MV-4-11 (cell line): ENCODE measurements at places on chromosomes 4 and X.

GRCh38 chr4:103422467-103423219 lies 224.5 kb upstream of the CENPE start:
- DNase-seq = no peak

GRCh38 chrX:152638443-152638904 lies 779 bp downstream of the GABRQ start:
- DNase-seq = no peak

- peak; percentile 79 for DNase-seq
Measured at GRCh38 chr4:123671636-123672404, 275.2 kb downstream of the SPRY1 start.

DNA sequence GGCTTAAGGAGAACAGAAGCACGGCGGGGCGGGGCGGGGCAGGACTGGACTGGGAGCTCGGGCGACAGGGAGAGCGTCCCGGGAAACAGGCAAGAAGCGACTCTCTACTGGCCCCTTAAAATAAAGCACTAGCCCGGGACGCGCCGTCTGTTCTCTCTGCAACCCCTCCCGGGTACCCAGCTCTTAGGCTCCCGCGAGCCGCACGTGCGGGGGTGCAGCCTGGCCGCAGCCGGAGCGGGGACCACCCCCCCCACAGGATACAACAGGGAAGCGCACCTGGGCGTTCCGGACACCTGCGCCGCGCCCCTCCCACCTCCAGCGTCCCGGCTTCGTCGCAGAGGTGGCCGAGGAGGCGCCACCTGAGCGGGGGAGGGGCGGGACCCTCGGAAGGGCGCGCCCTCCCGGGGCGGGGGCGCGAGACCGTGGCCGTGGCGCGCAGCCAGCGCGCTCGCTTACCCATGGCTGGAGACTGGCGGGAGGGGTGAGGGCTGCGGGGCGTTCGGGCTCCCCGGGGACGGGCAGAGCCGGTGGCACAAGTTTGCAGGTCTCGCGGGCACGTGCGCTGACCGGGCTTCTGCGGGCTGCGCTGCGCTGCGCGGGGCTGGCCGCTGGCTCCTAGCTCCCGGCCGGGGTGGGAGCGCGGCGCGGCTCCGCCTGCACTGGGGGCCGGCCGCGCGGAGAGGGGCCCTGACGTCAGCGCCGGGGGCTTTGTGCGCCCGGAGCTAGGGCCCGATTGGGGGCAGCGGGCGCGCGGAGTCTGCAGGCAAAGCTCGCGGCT lies 91.5 kb downstream of the GEMIN8 start:
- DNase-seq = no peak

GRCh38 chr4:100117750-100118149 lies 72.5 kb downstream of the DDIT4L start:
- no peak for DNase-seq

DNA sequence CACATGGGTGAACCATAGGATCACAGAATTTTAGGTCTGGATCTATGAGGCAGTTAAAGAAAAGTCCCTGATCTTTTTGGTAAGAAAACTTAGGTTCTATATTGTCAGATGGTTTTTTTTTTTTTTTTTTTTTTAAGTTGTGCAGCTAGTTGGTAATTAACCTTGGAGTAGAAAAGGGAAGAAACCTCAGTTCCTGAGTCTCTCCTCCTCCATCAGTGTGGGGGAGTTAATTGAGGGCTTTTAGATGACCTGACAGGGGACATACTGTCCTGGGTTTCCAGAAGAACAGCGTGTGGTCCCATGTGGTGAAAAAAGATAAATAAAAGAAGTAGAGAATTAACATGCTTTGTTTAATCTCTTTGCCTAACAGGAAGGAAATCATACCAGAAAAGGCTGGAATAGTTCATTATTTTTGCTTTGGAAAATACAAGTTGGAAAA lies 123.7 kb downstream of the ARHGAP10 start:
- peak; percentile 39 for DNase-seq

DNA sequence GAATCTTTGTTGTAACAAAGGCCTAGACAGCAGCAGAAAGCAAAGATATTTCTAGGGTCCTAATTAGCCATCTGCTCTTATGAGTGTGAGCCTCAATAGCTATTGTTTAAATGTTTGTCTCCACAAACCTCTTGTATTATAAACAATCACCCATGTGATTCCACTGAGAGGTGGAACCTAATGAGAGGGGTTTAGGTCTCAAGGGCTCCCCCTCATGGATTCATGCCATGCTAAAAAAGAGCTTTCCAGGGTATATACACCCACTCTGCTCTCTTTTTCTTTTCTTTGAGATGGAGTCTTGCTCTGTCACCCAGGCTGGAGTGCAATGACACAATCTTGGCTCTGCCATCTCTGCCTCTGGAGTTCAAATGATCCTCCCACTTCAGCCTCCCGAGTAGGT lies 42.1 kb downstream of the TRIM61 start:
- DNase-seq = peak; percentile 9

GRCh38 chr4:81376720-81377119 lies 95.0 kb downstream of the RASGEF1B start:
- DNase-seq = no peak

- no peak for DNase-seq
Measured at GRCh38 chrX:133880032-133880443, 105.4 kb downstream of the GPC3 start.

DNA sequence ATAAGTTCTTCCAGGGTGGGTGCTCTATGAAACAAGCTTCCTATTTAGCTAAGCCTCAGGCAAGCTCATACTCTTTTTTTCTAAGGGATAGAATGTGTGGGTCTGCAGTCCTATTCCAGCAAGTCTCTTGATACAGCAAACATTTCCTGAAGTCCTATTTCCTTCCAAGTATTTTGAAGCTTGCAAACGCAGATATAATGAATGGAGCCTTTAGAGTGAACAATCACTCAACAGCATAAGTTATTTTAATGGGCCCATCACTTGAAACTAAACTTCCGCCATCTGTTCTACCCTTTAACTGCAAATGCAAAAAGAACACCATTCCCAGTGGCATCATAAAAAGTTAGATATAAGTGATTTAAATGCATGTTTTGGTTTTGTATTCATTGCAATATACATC lies 108.3 kb upstream of the TAPT1 start:
- DNase-seq = no peak

DNA sequence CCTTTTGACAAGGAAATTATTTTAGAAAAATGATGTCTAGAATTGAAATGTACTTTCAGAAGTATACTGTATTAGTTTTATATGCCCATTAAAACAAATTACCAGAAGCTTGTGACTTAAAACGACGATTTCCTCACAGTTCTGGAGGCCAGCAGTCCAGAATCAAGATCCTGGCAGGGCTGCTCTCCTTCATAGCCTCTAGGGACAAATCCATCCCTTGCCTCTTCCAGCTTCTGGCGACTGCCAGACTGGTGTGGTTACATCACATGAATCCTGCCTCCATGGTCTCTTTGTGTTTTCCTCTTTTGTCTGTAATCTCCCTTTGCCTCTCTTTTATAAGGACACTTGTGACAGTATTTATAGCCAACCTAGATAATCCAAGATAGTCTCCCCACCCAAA lies 97.1 kb downstream of the IQCM start:
- no peak for DNase-seq

- no peak for DNase-seq
Measured at GRCh38 chrX:116243039-116243438, 72.5 kb downstream of the AGTR2 start.

DNA sequence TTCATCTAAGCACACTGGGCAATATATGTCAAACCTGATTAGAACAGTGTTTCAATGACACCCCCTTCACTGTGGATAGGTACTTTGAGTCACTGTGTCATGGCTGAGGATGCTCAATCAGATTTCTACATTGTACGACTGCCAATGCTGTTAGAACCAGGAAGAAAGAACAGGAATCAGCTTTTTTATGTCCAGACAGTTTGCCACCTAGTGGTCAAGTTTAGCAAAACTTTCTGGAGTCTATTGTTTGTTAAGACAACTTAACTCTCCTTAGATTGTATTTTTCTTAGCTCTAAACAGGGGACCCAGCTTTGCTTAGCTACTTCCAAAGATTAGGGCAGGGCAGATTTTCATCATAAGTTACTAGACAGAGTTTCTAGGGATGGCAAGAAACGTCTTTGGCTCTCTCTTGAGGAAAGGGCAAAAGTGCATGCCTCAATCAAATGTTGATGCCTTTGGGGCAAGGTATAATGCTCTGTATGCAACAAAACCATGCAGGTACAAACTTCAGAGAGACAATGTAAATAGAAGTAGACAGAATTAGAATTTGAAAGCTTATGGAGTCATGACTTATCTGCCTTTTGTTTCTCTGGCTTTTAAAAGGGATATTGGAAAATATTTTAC lies 40.5 kb upstream of the BMP3 start:
- peak; percentile 16 for DNase-seq

- DNase-seq = no peak
Measured at GRCh38 chrX:16474511-16474910, 175.4 kb upstream of the S100G start.

DNA sequence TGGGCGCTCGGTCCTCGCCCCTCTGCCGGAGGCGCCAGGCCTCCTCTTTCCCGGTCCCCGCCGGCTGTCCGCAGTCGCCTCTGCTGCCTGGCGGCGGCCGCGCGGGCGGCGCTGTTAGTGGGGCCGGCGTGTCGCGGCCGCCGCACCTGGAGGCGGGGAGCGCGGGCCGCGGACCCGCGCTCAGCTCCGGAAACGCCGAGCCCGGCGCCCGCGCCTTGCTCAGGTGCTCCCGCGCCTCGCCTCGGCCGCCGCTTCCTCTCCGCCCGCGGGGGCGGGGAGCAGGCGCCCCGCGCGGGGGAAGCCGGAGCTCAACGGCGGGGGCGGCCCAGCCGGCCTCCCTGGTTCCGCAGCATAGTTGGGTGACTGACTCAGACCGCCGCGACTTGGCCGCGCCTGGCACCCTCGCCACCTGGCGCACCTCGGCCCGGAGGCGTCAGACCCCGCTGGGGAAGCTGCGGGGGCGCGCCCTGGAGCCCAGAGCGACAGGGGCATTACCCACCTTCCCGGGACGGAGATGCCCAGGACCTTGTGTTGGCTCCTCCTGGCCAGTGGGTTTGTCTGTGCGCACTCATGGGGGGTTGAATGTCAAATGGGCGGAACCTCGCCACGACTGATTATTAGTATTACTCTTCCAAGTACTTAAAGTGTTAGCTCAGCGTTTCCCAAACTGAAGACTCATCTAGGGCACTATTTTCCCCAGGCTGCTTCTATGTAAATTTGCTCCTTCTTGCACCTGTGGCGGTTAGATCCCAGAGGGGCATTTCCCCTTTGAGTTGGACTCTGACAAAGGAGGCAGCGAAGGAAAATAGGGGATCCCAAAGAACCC lies at the start of gene ARAP2:
Gene ARAP2, minus strand, starts transcription at position 258 of the 826 bp plus-strand sequence. CDS start 15,028 bp downstream, outside the sequence.
- no peak for DNase-seq
